Myocyte (in vitro differentiated cells): ENCODE measurements at places on chromosomes 13 and 19. TPM values are rescaled to one million over a fixed set of nuclear protein-coding genes. Genes with fewer than 3 reads are reported as not detected.

DNA sequence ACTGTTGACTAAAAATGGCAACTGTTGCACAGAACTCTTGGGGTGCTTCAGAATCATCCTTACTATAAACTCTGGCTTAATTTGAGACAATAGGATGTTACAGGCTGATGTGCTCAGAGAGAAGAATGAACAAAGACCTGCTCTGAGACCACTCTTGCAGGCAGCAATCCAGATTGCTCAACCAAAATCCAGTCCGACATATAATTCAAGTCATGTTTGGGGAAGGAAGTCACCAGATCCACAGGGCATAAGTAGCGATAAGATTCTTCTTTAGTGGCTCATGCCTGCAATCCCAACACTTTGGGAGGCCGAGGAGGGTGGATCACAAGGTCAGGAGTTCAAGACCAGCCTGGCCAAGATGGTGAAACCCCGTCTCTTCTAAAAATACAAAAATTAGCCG lies 20.6 kb downstream of the MTMR6 start:
- no peak for DNase-seq

SBNO2 gene
- total RNA-seq: 23.3 and 25.0 TPM in 2 replicates

FUT1 gene
- 0.03 and 0.05 TPM in 2 replicates for total RNA-seq

- DNase-seq: no peak
Observed at GRCh38 chr19:45071969-45072790, 4.1 kb downstream of the ZNF296 start.

FUT3 gene
- total RNA-seq: not detected in 2 replicates

GRCh38 chr19:5958074-5958850 lies 19.7 kb downstream of the RANBP3 start:
- DNase-seq: no peak

C5AR2 gene
- not detected in 2 replicates for total RNA-seq

DNA sequence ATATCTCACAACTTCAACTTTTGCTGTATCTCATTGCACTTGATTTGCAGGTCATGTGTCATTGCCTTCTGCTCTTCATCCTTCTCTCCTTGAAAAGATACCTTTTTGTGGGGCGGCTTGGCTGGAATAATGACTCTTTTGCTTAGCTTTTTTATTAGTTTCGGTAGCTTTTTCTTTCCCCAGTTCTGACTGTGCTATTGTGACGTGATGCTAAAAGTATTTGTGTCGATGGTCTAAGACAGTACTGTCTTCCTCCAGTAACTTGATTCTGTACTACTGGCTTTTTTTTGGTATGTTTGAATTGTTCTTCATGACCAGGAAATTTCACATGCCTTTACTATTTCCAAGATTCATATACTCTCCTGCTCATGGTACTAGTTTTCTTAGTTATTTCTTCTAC lies 63.1 kb downstream of the SLITRK1 start:
- DNase-seq: peak; percentile 35

IFNL1 gene
- total RNA-seq: not detected in 2 replicates

GRCh38 chr13:41361491-41361890 lies 50.4 kb downstream of the NAA16 start:
- DNase-seq: no peak

DNA sequence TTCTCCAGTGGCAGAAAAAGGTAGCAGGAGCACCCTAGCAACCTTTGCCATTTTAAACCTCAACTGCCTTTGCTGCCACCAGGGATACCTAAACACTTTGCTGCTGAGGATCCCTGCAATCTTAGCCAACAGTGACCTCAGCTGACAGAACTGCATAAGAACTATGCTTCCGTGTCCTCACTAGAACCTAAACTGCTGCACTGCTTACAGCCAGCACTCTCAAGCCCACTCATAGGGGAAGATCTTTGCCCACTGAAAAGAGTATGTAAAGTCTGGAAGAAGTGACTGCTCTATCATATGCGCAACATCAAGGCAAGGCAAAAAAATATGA lies 270.0 kb upstream of the PCDH20 start:
- no peak for DNase-seq

TLE2 gene
- total RNA-seq: 0.08 TPM in 1 of 2 replicates, not detected in the other

- peak; percentile 6 for DNase-seq
Observed at GRCh38 chr13:48069573-48069972, 25.3 kb downstream of the MED4 start.

ICAM3 gene
- 4.2 and 5.3 TPM in 2 replicates for total RNA-seq

- no peak for DNase-seq
Observed at GRCh38 chr19:21474671-21475181, 30.7 kb upstream of the ZNF429 start.

S1PR4 gene
- total RNA-seq: 0.29 TPM in 1 of 2 replicates, not detected in the other
